ENCODE measurements at places on chromosomes 5 and 9.

DNA sequence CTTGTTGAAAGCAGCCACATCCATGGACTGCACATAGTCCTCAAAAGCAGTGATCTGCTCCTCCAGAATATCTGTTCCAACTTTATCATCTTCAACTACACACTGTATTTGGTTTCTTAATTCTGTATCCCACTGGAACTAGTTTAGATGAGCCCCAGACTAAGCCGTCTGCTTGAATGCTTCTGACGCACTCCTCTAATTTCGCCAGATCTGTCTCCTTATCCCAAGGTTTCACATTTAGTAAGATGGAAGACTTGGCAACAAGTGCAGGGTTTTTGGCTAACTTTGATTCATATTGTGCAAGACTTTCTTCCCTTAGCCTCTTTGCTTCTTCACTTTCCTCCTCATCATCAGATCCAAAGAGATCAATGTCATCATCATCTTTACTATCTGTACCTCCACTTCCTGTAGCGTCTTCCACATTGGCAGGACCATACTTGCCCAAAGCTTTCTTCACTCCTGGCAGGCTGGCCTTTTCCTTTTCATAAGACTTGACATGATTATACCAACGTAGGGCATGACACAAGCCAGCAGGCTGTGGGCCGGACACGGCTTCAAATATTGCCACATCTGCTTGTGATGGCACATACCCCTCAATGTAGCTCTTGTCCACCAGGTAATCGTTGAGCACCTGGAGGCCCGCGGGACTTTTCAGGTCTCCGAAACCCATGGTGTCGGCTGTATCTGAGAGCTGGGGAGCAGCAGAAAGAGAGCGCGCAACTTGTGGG, 56.2 kb upstream of the PIK3R1 start:
- no peak for DNase-seq

GRCh38 chr9:131398204-131398603, 4.3 kb downstream of the PRRC2B start:
- DNase-seq: no peak

DNA sequence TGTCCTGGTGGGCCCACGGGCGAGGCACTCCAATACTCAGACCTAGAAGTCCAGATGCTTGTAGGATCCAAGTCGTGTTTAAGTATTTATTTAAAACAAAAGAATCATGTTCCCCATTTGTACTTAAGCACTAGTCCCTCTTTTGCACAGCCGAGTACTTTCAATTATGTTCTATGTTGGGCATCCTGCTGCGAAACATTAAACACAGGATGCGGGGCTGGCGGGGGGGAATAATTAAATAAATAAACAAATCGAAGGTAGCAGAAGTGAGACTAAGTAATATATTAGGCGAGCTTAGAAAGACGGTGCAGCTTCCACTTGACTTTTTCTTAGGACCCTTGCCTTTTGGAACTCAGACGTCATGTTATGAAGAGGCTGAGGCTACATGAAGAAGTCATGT, 1129.2 kb upstream of the ACO1 start:
- no peak for DNase-seq

DNA sequence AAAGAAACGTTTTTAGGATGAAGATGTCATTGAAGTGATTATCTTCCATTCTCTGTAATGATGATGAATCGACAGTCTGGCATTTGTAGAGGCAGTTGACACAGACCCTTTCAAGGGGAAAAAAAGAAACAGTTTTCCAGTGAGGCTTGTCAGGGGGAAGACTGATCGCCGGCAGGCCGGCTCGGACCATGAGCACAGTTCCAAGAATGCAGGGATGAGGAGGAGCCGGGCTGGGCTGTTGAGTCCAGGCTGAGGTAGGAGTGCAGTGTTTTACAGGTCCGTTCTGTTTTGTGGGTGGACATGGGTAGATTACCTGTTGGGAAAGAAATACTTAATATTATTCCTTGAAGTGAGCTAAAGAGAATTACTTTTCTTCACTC, 194.6 kb downstream of the AOPEP start:
- DNase-seq: no peak

DNA sequence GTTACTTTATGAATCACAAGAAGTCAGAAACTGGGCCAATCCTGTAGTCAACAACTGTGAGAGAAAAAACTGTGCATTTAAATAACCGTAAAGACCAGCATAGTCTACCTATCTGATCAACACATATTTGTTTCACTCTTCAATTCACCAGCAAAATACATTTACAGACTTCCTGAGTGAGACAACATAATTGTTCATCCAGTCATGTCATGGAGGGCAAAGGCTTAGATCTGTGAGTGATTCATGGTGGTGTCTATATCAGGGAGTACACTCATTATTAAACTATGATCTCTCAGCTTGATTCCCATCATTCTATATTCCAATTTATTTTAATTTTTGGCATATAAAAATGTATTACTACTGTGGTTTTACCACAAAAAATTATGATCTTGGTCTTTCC, 694.6 kb downstream of the DNAH5 start:
- DNase-seq: no peak

- no peak for DNase-seq
Observed at GRCh38 chr5:150209099-150209635, 19.3 kb downstream of the SLC6A7 start.

DNA sequence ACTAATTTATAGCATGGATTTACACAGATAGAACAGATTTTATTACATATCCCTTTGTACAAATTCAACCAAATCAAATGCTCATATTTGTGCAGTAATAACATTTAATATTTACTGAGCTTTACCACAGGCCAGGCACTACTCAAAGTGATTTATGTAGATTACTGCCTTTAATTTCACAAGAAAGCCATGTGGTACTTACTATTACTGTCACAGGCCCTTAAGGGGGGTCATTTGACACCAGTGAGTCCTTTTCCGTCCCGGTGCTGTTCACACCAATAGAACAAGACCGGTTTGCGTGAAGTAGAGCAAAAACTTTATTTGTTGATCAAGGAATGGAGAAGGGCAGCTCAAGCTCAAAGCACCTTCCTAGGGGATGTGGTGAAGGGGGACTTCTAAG, 308.5 kb upstream of the KCNN2 start:
- DNase-seq: no peak

DNA sequence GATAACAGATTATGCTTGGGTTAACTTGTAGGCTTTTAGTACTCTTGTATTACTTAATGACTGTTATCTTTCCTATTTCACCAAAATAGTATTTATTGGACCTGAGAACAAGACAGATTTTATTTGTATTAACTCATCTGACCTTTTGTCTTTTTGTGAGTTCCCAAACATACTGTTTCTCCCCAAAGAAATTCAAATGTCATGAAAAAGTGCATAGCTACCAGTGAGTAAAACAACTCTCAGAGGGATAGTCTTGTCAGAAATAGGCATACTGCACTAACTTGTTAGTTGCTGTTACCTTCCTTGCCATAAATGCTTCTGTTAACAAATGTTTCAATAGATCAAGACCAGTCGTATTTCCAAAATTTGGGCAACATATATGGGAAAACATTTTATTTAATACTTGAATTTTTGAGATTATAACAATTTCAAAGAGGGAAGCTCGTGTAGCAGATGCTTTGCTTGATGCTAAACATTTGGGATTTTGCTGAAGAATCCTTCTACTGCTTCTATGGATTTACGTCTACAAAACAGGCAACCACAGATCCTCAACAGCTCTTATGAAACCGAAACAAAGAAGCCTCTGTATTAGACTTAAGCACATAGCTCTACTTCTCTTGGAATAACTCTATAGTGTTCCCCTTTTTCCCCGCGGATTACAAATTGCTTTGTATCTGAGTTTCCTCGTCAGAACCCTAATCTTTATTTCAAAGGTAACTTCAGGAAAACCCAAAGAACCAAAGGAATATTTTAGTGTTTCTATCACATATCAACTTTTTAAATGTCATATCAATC, 248.8 kb downstream of the MCTP1 start:
- no peak for DNase-seq

DNA sequence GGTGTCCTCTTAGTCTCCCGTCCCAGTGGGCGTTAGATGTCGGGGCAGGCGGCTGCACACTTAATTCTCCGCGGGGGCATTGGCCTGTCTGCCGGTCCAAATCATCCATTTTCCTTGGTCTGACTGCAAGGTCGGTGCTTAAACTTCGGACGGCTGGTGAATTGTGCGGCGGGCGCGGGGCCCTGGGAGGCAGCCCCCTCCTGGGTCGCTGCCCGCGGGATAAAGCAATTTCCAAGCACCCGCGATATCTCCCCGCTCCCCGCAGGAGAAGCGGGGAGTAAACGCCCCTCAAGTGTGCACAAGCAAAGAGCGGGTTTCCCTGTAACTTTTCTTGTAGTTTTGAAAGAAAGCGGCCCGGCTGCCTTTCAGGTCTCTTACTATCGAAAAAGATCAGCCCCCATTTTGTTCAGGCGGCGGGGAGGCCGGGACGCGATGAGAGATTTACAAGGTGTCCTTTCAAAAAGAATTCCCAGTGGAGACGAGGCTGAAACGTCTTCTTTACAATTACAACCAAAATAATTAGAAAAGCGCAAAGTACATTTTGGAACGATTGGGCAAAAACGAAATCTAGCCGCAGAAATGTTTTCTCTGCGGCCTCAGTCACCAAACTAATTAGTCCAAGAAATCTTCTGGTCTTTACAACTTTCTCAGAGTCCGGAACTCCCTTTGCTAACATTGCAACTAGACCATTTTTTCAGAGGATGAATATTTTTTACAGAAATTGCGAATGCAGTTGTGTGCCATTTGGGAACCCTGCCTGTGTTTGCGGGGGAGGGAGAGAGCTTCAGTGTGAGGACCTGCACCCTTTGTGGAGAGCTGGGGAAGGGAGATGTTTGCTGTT, 1.8 kb downstream of the IRX1 start:
- DNase-seq: no peak

DNA sequence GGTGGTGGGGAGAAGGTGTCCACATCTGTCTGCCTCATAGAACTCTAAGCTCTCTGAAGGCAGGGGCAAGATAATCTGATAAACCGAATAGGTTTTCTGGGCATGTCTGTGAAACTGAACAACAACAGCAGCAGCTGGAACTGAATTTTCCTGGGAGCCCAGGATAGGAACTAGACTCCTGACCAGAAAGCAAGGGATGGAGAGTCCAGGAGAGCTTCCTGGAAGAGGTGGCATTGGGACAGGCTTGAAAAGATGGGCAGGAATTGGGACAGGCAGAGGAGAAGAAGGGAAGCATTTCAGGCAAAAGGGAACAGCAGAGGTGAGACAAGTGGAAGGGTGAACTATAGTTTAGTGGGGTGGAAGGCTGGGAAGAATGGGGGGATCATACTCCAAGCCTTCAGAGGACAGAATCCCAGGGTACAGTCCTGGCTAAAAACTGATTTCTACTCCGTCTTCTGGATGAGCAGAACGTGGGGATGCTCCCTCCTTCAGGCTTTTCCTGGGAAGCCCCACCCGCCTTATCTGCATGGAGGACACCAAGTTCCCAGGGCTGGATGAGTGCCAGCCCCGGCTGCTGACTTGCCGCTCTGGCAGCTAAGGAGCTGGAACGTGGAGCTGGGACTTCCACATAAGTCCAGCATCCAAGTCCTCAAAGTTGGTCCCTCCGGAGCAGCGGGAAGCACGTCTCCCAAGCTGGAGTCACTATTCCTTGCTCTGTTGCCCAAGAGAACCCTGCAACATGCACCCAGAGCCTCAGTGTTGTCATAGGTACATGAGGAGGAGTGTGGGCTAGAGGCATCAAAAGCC, 13.9 kb upstream of the KIF12 start:
- DNase-seq: no peak

DNA sequence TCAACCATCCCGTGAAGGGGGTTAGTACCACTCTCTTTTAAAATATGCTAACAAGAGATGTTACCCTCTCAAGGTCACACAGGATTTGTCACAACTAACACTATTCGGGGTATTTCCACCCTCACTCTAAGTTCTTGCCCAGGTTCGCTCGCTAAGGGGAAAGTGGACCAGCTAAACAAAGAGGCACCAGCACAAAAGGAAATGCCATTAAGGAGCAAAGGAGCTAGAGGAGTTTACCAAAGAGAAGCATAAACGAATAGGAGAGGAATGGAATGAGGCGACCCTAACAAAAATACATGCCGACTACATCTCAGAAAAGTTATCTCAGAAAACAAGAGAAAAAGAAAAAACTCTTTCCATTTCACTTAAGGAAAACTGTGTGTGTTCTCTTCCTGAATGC, 170.9 kb downstream of the DCP2 start:
- no peak for DNase-seq

GRCh38 chr9:13596383-13596970, 317.0 kb upstream of the MPDZ start:
- DNase-seq: no peak

GRCh38 chr5:3943859-3944258, 348.2 kb downstream of the IRX1 start:
- no peak for DNase-seq

GRCh38 chr5:33231214-33231710, 209.5 kb upstream of the TARS1 start:
- DNase-seq: no peak

- DNase-seq: no peak
Observed at GRCh38 chr9:86747711-86748110, 199.6 kb downstream of the GAS1 start.

- no peak for DNase-seq
Observed at GRCh38 chr9:98742325-98743280, 33.9 kb upstream of the GABBR2 start.

- DNase-seq: no peak
Observed at GRCh38 chr9:114719290-114719689, 37.3 kb upstream of the TEX48 start.

DNA sequence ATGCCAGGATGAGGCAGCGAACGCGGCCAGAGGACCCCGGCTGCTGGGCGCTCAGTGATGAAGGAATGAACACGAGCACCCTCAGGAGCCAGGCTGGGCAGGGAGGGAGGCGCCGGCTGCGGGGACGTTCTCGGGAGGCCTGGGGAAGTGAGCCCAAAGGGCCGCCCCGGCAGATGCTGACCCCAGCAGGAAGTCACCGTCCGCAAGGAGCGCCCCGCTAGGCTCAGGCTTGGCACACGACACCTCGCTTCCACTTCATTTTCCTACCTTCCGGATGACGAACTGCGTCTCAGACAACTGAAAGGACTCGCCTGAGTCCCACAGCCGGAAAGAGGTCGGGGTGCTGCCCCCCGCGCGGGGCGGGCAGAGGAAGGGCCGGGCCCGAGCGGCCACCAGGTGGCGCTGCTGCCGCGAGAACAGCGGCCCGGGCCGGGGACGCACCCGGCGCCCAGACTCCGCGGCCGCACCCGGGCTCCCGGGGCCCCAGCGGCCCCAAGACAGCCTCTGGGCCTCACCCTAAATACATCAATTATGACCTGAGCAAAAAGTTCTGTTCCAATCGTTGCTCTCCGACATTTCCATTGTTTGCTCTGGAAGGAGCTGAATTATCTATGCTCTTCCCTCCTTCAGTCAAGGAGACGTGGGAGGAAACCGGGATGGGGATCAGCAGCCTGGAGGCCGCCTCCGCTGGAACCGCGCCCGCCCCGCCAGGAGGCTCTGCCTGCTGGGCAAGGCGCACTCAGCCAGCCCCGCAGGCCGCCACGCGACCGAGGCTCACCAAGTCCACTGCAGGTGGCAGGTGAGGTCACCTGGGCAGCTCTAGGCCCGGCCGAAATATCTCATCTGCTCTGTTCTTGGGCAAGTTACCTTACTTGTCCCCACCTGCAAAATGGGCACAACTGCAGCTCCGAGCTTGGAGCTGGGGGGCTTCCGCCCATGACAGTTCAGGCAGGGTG, 107.0 kb downstream of the ZNF354C start:
- DNase-seq: peak; percentile 81

- no peak for DNase-seq
Observed at GRCh38 chr5:142931896-142932686, 161.9 kb downstream of the ARHGAP26 start.
